ENCODE measurements at places on chromosomes 6 and 20.
A peak's percentile ranks its signal among the peaks of the same experiment; 100 is the strongest.

DNA sequence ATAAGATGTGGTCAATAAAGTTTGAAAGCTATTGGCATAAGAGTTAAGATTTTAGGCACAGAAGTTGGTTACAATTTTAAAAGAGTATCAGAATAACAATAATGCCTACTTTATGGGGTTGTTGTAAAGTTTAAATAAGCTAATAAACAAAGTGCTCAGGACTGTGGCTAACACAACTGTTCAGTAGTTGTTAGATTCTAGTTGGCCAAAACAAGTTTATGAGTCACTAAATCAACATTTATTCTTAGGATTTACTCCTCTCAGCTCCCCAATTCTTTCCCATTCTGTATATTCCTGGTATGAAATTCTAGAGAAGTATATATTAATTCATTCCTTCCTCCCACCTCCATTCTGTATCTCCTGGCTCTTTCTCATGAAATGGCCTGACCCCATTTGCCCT, 14.5 kb downstream of the RMND1 start:
- DNase-seq, result no peak

- DNase-seq, result no peak
Observed at GRCh38 chr20:39839399-39840119, 849.5 kb downstream of the MAFB start.

GRCh38 chr20:62644044-62644795, 1.9 kb downstream of the SLCO4A1 start:
- no peak for DNase-seq

DNA sequence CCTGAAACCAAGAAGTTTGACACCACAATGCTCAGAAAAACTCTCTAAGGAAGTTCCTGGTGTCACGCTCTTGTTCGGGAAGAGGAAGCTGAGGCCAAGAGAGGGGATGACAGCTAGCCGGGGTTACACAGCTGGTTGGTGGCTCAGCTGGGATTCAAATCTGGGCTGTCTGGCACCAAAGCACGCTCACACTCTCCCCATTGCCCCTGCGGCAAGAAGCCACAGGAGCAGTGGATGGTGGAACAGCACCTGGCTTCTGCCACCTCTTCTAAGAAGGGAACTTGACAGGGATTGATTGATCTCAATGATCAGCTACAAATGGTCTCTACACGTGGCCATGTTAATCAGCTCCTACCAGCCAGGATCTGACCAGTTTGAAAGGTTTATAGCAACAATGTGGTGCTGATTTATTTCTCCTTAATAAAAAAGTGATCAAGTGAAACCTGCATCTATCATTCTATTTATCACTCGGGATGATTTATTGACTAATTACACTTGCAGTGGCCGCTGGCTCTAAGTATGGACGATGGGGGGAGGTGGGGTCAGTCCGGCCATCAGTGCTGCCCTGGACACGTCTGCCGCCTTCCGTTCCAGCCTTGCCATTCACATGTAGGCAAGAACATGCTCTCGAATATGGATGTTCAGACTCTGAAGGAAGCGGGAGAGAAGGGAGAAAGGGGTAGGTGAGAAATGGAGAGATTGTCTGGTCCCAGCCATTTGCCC, 71.9 kb upstream of the TOP1 start:
- no peak for DNase-seq

DNA sequence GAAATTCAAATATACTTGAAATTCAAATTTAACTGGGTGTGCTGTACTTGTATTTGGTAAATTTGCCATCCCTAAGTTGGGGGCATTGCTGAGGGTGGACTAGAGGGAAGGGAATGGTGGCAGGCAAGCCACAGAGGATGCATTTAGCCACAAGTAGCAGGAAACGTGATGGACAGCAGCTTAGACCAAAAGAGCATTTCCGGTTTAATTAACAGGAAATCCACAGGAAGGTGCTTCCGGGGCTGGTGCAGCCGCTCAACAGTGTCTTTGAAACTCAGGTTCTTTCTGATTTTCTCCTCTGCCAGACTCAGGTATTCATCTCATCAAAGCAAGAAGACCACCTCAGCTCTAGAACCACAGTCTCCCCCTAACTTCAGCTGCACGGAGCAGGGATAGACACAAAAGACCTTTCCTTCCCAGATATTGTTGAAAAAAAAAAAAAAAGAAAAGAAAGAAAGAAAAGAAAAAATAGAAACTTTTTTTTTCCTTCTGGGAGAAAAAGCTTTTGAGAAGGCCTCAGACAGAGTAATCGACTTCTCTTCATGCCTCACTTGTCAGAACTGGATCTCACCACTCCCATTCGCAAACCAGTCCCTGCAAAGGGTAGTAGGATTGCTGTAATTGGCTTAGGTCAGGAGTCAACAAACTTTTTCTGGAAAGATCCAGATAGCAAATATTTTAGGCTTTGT, 8.0 kb upstream of the BCAS1 start:
- DNase-seq, result peak; percentile 35

DNA sequence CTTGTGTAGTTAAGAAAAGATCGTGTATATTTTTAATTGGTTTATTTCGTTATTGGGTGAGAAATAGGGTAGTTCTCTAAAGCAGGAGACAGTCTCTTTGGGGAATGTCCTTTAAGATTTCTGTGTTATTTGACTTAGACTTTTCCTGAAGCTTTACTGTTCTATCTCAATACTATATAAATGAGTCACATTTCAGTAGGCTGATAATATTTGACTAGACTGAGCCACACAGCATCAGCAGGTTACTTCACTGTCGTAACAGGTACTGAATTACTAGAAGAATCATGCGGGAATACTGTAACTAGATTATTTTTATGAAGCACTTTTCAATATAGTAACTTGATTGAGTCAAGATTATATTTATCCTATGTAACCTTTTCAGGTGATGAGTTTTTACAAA, 1.4 kb downstream of the SMAP1 start:
- DNase-seq, result no peak

DNA sequence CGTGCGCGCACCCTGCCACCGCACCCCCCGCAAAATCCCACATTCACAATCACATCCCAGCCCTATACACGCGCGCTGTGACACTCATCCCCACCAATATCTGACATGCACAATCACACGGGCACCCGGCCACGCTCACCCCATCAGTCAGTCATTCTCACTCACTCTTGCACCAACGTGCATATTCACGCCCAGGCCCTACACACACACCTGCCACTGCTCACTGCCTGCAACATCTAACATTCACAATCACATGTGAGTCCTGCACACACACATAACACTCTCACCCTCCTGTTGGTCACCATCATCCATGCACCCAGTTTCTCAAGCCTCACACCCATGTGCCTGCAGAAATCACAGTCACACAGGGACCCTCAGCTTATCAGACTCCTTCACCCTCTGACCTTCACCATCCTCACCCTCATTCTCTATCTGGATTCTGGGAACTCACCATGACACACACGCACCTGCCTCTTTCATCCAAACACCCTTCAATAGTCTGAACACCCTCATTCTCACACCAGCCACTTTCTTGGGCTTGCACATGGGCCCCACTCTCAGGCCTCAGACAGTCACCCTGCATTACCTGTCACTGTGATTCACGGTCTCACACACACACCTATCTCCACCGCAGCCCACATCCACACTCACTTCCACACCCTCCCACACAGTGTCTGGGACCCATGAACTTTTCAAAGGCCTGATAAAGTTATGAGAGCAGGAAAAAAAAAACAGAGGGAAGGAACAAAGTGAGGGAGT, 748 bp upstream of the ATP9A start:
- DNase-seq, result no peak

DNA sequence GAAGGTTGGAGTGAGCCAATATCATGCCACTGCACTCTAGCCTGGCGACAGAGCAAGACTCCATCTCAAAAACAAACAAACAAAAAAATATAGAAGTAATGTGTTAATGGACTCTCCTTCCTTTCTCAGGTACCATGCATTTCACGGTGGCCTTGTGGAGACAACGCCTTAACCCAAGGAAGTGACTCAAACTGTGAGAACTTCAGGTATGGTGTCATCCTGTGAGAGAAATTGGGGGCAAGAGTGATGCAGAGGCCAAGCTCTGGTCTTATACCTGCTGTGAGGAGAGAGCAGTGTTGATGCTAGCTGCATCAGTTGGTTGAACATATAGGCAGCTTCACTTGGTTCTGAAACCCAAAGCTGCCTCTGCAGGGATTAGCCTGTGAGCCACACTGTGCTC, 6.2 kb downstream of the ITCH start:
- peak; percentile 48 for DNase-seq

DNA sequence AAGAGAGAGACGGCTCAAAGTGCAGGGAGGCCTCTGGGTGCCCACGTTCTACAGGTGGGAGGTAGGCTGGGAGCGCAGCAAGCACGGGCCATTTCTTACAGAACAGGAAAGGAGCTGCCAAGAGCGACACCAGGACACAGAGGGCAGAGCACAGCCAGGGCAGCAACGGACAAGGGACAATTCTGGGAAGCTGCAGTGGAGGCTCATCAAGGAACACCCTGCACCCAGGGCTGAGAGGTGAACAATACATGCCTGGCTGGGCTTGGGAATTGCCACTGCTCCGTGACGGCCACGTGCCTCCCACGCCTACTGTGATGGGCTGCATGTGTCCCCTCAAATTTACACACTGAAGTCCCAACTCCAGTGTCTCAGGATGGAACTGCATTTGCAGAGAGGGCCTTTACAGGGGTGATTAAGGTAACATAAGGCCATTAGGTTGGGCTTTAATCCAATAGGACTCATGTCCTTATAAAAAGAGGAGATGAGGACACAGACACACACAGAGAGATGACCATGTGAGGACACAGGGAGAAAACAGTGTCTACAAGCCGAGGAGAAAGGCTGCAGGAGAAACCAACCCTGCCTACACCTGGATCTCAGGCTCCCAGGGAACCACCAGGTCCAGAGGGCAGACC, 13.6 kb downstream of the SERPINB6 start:
- DNase-seq, result no peak

DNA sequence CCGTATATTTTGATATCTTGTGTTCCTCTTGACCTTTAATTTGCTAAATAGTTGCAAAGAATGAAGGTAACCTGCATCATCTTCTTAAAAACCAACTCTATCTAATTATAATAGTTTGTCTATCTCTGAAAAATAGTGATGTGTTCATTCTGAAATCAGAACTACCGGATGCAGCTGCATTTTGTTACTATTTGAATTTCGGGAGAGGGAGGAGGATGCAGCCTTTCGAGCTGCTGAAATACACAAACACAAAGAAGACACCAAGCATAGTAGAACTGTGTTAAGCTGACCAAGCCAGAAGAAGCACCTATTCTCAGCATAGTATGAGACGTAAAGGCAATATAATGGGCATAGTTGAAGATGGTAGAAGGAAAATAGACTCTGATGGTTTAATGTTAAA, 33.1 kb downstream of the PTPN1 start:
- DNase-seq, result no peak

DNA sequence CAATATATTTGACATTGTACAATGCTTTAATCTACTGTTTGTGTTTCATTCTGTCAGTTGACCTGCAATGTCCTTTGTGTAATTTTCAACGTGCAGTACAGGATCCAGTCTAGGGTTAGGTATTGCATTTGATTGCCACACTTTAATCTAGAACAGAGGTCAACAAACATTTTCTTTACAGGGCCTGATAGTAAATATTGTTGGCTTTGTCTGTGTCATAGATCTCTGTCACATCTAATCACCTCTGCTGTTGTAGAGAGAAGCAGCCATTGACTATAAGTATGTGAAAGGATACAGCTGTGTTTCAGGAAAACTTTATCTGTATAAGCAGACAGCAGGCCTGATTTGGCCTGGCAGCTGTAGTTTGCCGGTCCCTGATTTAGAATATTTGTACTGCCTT, 39.3 kb downstream of the ATRN start:
- no peak for DNase-seq

DNA sequence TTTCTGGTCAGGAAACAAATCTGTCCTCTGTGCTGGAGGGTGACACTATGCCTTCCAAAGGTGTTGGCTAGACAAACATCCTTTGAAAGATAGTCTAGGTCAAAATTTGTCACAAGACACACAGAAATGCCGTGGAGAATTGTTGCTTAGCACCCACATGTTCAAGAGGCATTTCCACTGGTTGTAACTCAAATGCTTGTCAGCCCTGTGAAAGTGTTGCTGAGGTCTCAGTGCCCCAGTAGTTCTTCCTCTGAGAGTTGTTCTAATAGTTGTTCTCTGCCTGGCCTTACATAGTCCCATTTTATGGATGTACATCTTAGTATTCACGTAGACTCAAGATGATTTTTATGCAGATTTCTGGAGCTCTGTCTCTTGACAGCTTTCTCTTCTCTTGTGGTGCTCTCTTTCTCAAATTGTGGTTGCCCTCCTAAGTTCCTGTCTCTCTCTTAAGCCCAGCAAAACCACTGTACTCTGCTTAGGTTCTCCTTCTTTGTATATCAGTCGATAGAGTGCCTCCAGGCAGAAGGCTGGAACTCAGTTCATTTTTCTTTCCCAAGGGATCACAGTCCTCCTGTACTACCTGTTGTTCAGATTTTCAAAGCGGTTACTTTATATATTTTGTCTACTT, 39.5 kb upstream of the REV3L start:
- DNase-seq, result no peak

DNA sequence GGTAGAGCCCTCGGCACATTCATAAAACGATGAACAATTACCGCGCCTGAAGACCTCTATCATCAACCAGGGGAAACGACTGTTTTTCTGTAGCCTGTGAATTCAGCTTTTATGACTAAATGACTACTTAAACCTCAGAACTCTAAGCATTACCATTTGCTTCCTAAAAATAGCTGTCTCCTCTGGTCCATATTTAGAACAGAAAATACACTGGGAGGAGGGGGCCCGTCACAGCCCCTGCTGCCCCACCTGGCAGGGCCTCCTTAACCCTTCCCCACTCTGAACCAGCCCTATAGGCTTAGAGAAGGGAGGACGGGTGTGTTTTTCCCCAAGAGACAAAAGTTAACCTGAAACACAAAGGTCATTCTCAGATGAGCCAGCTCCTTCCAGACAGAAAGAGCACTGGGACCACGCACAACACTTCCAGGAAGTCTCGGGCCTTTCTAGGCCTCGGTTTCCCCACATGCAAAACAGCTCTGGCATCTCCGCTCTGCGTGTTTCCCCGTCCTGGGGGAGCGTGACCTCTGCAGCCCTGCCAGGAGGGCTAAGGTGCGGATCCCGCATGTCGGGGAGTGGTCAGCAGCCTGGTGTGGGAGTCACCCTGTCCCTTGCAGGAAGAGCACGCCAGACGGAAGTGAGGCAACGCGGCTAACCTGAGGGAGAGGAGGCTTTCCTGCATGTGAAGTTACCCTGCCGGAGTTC, 193.9 kb downstream of the DLL1 start:
- DNase-seq, result no peak

- no peak for DNase-seq
Observed at GRCh38 chr6:70839286-70840266, 117.3 kb downstream of the B3GAT2 start.

- no peak for DNase-seq
Observed at GRCh38 chr6:129252377-129253071, 369.6 kb downstream of the LAMA2 start.

DNA sequence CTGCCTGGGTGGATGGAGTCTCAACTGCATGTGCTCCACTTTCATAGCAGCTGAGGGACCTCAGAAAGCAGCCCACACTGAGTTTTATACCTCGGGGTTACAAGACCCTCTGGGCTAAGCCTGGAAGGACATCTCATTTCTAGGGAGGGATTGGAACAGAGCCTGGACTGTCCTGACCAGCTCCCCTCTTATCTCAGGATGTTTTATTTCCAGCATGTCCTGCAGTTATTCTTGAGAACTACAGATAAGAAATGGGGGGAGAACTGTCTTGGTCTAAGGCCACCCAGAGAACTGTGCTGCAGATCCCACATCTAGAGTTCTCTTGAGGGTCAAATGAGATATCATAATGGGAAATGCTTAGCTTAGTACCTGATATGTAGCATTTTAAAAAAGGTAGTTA, 97.3 kb upstream of the CHD6 start:
- no peak for DNase-seq

All from CD4-positive, alpha-beta T cell treated with Interleukin-4 for 4 hours (primary cell).